ENCODE measurements at places on chromosomes 6 and 20. TPM values are rescaled to one million over a fixed set of nuclear protein-coding genes. Genes with fewer than 3 reads are reported as not detected.

Gene HAO1
- total RNA-seq = not detected

Gene LY6G6D
- 0.90 TPM for total RNA-seq

Gene ACSS1
- not detected for total RNA-seq

- no peak for DNase-seq
Observed at GRCh38 chr6:154974485-154975149, 20.5 kb upstream of the TIAM2 start.

- DNase-seq = no peak
Observed at GRCh38 chr6:90214966-90215365, 81.7 kb downstream of the BACH2 start.

DNA sequence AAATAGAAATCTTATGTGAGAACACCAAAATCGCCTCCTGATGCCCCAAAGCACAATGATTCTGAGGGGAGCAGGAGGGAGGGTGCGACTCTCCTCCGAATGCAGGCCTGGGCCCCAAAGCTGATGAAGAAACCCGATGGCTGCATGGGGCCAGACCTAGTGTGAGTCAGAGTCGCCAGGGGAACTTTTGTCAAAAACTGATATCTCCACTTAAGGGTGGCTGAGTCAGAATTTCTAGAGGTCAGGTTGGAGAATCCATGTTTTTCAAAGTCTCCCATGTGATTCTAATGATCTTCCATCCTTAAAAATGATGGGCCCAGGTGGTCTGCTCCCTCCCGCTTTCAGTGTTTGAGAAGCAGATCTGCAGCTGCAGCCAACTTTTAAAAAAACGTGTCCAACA lies 172.8 kb downstream of the BACH2 start:
- no peak for DNase-seq
